T-helper 1 cell treated with Interleukin-12 subunit alpha and Interleukin-12 subunit beta and Interleukin-4 antibody, amounts not matched to agents 30 ng/mL and 1 ng/mL, for 36 hours (primary cell): ENCODE measurements at places on chromosomes 6 and 20. TPM values are rescaled to one million over a fixed set of nuclear protein-coding genes. Genes with fewer than 3 reads are reported as not detected.

COL20A1 gene
- total RNA-seq: 0.17 TPM in 1 of 2 replicates, not detected in the other

TSPYL4 gene
- total RNA-seq: 16.8 and 17.6 TPM in 2 replicates

ENPP5 gene
- total RNA-seq: not detected in 2 replicates

SEL1L2 gene
- total RNA-seq: not detected in 2 replicates

SYTL3 gene
- 61.0 and 64.0 TPM in 2 replicates for total RNA-seq

KIAA0408 gene
- total RNA-seq: 16.4 and 17.6 TPM in 2 replicates

KHDC1L gene
- total RNA-seq: not detected in 2 replicates

PKIB gene
- 0.39 and 0.49 TPM in 2 replicates for total RNA-seq

OPN5 gene
- not detected in 2 replicates for total RNA-seq

SMLR1 gene
- not detected in 2 replicates for total RNA-seq

EBF4 gene
- 32.4 and 33.3 TPM in 2 replicates for total RNA-seq

RRP36 gene
- total RNA-seq: 78.1 and 81.4 TPM in 2 replicates

SIRPB1 gene
- 3.0 and 4.5 TPM in 2 replicates for total RNA-seq

ULBP2 gene
- total RNA-seq: 1.8 and 2.9 TPM in 2 replicates

UBE2C gene
- total RNA-seq: 132 and 140 TPM in 2 replicates

MAK gene
- total RNA-seq: 0.17 TPM in 2 replicates

HCRTR2 gene
- total RNA-seq: not detected in 2 replicates
